ENCODE measurements at places on chromosomes 6 and 20.
A peak's percentile ranks its signal among the peaks of the same experiment; 100 is the strongest.

DNA sequence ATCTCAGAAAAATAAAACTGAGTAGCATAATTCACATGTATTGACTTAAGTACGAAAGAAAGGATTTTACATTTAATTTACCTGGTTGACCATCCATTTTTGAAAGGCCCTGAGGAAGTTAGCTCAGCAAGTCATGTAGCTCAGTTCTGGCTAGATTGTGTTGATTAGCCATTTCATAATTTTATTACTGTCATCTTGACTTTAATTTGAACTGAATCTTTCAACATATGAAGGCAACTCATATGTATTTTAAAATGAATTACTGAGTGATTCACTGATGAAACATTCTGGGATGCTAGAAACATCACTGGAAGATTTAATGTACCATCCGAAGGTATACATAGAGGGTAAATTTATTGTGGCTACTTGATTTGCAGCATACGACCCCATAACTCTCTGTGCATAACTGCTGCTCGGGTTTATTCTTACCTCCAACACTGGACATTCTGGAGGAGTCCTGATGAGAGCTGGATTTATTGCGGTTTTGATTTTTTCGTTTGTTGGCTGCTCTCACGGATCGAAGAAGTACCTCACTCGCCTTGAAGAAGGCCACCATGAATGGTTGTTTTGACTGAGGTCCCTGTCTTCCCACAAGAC, 101.7 kb downstream of the BMP5 start:
- DNase-seq = no peak

DNA sequence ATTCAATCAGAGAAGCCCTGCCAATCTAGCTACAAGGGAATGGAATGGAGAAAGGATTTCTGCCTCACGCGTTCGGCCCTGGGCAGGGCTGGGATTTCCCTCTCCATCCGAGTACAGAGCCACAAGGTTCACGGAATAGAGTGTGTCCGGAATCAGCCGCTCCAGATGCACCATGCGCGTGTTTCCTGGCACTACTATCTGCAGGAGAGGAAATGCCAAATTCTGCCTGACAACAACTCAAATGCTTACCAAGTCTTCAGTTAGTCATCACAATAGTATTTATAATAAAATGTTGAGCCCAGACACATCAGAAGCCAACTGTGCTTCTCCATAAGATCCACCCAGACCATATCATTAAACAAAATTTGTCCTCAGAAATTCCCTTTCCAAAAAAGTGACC, 75.1 kb downstream of the COL12A1 start:
- DNase-seq = no peak

DNA sequence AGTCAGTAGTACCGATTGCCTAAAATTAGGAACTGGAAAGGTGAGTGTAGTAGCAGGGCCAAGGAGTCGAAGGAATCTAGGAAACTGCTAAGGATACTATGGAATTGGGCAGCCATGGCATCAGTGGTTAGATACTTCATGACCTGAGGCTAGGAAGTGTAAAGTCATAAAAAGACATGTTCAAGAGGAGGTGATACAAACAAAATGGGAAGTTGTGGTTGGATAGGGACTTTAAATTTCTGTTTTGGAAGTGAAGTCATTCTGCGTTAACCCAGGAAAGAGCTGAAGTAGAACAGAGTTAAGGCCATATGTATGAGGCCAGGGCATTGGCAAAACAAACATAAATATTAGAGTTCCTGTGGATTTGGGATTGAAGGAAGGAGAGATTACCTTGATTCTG, 88.6 kb upstream of the TMEM181 start:
- DNase-seq = peak; percentile 22

DNA sequence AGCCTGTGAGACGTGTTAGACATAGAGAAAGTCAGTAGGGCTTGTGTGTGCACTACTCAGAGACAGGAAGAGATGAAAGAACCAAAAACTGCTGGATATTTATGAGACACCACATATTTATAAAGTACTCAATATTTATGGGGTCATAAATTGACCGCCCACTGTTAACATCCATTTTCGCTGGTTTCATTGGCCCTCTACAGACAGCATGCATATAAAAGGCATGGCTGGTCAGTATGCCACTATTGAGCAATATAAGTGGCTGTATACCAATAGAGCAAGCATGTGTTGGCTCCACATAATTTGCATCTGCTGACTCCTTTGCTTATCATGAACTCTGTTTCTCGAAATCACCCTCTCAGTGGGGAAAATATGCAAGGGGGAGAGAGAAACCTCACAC, 110.3 kb upstream of the BTN3A2 start:
- DNase-seq = no peak

DNA sequence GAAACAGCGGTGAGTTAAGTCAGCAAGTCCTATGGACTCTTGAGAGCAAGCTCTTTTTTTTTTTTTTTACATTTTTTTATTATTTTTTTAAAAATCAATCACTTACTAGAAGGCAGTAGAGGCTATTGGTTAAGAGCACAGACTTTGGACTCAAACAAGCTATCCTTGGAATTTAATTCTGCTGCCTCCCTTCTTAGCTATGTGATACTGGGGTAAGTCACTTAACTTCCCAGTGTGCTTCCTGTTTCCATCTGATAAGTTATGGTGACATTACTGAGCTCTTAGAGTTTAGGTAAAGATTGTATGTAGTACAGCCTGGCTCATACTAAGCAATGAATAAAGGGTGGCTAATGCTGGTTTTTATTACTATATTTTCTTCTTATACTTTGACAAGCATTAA, 770.5 kb upstream of the FLRT3 start:
- no peak for DNase-seq

- no peak for DNase-seq
Measured at GRCh38 chr20:3224681-3225421, 14.1 kb downstream of the SLC4A11 start.

GRCh38 chr20:32395066-32395465, 36.9 kb downstream of the ASXL1 start:
- no peak for DNase-seq

DNA sequence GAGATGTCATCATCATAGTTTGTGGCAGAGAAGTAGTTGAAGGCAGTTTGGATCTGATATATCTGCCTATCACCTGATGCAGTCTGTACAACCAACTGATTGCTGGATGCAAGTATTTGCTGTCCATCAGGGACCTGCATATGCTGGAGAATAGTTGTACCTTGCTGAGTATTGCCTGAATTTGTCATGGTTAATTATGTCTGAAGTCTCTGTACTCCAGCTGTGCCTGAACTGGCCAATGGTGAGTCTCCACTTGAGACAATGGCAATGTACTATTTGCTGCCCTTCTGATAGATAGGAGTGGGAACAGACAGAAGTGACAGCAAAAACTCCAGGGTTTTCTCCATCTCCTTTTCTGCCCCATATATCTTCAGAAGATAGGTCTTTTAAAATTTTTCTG, 531.5 kb downstream of the EPHA7 start:
- no peak for DNase-seq
